Fibroblast of skin of back (primary cell): ENCODE measurements at places on chromosomes 4 and X.
A peak's percentile ranks its signal among the peaks of the same experiment; 100 is the strongest.

DNA sequence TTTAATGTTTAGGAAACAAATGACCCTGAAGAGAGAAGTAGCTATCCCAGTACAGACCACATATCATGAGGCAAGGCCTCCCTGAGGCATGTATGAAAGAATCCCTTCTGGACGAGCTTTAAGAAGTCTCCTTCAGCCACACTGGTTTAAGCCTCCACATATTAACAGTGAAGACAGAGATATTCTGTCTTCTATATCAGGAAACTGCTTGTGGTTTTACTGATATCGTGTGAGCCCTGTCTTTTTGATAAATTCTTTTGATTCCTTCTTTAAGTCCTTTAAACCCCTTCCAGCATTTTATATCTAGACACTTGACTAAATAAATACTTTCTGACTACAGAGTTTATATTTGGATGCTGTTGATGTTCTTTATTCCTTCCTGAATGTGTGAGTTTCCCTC lies 45.9 kb upstream of the GPC4 start:
- DNase-seq, result no peak

GRCh38 chrX:84123585-84123984 lies 64.4 kb downstream of the RPS6KA6 start:
- no peak for DNase-seq

DNA sequence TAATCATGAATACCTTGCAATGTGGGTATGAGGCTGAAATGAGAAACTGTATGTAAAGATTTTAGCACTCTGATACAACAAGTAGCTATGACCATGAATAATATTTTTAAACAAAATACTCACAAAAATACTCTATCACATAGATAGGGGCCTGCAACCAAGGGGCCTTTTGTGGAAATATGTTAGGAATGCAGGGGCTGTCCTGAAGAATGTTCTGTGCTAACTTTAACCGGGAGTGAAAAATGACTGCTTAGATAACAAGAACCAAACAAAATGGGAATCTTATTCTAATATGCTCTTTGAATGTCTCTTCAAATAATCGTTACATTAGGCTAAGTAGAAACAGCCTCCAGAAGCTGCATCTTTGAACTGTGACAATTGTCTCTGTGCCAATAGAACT lies 37.9 kb upstream of the GYPA start:
- DNase-seq, result peak; percentile 58

DNA sequence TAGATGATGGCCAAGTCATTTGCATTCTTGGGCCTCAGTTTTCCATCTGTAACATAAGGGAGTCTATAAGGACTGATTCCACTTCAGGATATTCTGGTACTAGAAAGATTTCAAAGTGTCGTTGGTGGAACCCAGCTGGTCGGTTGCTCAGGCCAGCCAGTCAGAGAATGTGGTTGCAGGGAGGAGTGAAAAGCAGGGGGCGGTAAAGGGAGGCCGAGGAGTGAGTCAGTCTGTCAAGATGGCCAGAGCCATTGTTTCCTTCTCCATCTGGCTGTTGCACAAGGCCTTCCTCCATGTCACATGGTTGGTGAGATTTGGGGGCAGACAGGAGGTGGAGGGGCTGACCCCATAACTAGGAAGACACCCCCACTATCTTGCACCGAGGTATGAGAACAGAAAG lies 38.2 kb downstream of the STARD8 start:
- DNase-seq, result no peak

GRCh38 chr4:121155893-121156292 lies 8.2 kb downstream of the TNIP3 start:
- peak; percentile 89 for DNase-seq

DNA sequence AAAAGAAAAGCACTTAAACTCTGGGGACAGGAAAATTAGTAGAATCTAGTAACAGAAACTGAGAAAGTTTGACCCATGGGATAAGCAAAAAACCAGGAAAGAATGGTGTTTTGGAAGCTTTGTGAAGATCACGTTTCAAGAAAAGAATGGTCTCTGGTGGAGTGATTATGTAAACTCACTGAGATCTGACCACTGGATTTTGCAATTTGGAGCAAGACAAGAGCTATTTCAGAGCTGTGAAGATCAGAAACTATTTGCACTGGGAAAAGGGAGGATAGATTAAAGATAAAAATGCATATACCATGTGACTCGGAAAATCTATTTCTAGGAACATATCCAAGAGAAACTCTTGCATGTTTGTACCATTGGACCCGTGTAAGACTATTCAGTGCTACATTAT lies 4.3 kb downstream of the TMPRSS11D start:
- DNase-seq, result no peak
